Parietal lobe (tissue), 2 donors: ENCODE measurements at places on chromosomes 5 and 9. TPM values are rescaled to one million over a fixed set of nuclear protein-coding genes. Genes with fewer than 3 reads are reported as not detected.

Gene GFPT2
- 18.5 TPM for total RNA-seq

Gene TMEFF1
- 58.5 TPM for total RNA-seq

Gene STK32A
- 7.8 TPM for total RNA-seq

Gene TCF7
- total RNA-seq, result 1.6 TPM

Gene ZNF354B
- total RNA-seq, result 39.8 TPM

Gene PPIC
- total RNA-seq, result 1.3 TPM

Gene NDUFAF2
- 23.8 TPM for total RNA-seq

Gene C5orf52
- not detected for total RNA-seq

Gene DMRT3
- not detected for total RNA-seq

Gene SAXO1
- total RNA-seq, result under 0.01 TPM

Gene ADAMTS6
- total RNA-seq, result 11.9 TPM

Gene OTP
- not detected for total RNA-seq

Gene NDFIP1
- 230 TPM for total RNA-seq

Gene ODF2
- total RNA-seq, result 30.4 TPM

Gene RETREG1
- total RNA-seq, result 67.9 TPM

Gene FAT2
- total RNA-seq, result 0.94 TPM

Gene CFAP77
- not detected for total RNA-seq
